Smooth muscle cell of bladder (primary cell): ENCODE measurements at places on chromosomes 5 and 9. TPM values are rescaled to one million over a fixed set of nuclear protein-coding genes. Genes with fewer than 3 reads are reported as not detected.

EIF4EBP3 gene
- total RNA-seq = 0.85 and 1.7 TPM in 2 replicates

TICAM2 gene
- total RNA-seq = 2.8 and 3.3 TPM in 2 replicates

MEF2C gene
- total RNA-seq = 4.7 and 11.2 TPM in 2 replicates

LCN15 gene
- not detected in 2 replicates for total RNA-seq

PCDHA1 gene
- under 0.01 TPM in 2 replicates for total RNA-seq

TRIM52 gene
- total RNA-seq = 3.4 and 5.2 TPM in 2 replicates

DNAI1 gene
- not detected in 2 replicates for total RNA-seq

RLN2 gene
- not detected in 2 replicates for total RNA-seq

MCCC2 gene
- total RNA-seq = 10.4 and 15.1 TPM in 2 replicates
